ENCODE measurements at places on chromosomes 16 and 17.

GRCh38 chr16:19888834-19889233, 4.2 kb upstream of the GPRC5B start:
- DNase-seq, result no peak

DNA sequence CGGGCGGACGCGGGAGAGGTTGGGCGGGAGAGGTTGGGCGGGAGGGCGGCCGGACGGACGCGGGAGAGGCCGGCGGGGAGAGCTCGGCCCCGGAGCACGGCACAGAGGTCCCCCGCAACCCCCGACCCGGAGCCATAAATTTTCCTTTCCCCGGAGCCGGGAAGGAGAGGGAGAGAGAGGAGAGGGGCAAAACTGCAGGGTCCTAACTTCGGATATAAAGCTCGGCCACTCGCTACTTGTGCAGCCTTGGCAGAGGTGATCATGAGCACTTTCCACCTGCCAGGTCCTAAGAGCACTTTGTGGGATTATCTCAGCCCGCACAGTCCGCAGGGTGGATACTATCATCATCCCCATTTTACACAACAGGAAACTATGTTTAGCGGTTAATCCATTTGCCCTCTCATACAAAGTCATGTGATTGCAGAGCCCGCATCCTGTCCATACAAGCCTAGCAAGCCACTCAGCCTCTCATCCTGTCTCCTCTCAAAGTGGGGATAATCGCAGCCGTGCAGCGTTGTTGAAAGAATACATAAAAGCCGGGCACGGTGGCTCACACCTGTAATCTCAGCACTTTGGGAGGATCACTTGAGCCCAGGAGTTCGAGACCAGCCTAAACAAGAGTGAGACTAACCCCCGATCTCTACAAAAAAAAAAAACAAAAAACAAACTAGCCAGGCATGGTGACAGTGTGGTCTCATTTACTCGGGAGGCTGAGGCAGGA, 780 bp upstream of the DCAKD start:
- DNase-seq, result peak; percentile 9

DNA sequence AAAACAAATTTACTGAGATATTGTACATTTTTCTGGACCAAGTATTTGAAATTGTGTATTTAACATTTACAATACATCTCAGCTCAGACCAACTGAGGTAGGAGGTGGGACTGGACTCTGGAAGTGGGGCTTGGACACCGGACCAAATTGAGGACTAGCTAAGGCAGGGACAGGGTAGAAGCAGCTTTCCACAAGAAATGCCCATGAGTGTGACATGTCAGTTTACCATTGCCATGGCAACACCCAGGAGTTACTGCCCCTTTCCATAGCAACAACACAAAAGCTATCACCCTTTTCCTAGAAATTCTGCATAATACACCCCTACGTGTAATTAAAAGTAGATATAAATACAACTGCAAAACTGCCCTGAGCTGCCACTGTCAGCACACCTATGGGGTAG, 191.5 kb upstream of the ASIC2 start:
- DNase-seq, result no peak

DNA sequence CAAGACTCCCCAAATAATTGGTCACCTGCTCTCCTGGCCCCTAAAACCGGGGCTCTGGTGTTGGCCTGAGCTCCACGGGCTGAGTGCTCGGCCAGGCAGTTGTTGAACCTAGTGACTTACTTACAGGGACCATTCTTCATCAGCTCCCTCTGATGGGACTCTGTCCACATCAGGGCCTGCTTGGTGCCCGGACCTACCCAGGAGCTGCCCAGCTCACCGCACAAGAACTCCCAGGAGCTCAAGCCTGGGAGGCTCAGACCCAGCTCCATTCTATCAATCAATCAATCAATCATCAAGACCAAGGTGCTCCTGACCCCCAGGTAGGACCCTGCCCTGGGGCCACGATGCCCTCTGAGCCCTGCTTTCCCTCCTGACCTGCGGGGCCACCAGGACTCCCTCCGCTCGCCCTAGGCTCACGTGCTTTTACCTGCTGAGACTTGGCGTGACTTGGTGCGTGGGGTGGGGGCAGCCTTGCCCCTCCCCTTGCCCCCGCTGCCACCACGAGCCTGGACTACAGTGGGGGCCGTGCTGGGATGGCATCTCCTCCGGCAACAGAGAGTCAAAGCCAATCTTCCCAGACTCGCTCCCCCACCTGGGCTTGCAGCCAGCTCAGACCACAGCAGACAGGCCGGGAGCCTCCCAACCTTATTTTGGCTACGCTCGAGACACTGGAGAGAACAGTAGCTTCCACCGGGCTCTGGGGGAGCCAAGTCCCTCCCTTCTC, 15.7 kb downstream of the IL34 start:
- no peak for DNase-seq

DNA sequence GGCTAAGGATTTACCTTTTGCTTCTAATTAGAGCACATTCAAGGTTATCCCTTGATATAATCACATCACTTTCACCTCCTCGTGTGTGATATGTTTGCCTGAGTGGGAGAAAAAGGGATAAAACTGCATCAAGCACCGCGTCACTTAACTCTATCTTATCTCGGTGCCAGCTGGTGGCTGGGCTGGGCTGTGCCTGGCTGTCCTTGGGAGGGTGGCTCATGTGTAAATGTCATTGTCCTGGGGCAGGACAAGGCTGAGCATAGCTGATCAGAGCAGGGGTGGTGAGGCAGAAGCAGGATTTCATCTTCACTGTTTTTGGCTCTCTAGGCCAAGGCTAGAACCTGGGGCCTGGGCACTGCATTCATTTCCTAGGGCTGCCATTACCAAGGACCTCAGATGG, 105.3 kb downstream of the RAP1GAP2 start:
- DNase-seq, result no peak

DNA sequence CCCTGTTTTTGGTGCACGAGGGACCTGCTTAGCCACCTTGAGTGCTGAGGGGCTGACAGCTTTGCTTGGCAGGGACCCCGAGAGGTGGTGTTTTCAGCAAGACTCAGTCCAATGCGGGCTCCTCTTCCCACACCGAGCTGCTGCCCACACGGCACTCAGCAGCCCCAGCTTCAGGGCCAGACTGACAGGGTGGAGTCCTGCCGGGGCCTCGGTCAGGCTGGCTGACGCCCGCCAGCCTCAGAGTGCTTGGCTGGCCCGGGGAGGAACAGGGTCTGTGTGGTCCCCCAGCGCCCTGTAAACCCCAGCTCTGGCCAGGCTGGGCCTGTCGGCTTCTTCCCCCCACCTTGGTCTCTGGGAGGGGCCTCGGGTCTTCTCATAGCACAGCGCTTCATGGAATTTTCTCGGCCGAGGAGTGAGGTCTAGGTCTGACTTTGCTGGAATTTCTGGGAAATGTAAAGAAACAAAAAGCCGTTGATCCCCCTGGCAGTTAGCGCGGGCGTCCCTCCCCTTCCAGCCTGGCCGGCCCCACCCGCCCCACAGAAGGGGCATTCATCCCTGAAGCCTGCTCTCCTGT, 2.6 kb downstream of the SOX8 start:
- no peak for DNase-seq

DNA sequence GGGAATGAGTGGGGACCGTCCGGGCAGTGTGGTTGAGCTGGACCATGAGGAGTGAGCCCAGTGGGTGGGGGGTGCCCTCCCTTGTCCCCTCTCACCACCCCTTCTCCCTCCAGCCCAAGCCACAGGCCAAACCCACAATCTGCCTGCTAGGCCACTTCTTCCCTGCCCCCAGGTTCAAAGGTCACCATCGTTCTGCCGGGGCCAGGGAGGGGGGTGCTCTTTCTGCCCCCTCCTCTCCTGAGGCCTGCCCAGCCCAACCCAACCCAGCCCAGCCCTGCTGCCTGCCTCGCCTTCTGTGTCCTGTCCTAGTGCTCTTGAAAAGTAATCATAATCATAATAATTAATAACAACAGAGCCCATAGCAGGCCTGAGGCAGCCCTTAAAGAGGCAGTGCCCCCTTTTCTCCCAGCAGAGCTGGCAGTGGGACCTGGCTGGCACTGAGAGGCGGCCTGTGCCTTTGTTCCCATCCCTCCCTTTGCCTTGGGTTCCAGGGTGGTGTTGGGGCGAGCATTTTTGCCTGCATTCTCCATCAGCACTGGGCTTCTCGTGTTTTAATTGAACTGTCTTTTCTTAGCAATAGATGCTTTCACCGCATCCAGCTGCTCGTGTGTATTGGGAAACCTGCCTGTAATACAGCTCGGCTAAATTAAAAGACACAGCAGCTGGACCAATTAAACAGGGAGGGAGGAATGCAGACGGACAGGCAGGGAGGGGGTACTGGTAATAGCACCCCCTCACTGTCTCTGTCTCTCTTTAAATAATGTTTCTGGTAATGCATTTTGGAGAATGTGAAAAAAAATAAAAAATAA, 46.8 kb downstream of the SREBF1 start:
- DNase-seq, result no peak

DNA sequence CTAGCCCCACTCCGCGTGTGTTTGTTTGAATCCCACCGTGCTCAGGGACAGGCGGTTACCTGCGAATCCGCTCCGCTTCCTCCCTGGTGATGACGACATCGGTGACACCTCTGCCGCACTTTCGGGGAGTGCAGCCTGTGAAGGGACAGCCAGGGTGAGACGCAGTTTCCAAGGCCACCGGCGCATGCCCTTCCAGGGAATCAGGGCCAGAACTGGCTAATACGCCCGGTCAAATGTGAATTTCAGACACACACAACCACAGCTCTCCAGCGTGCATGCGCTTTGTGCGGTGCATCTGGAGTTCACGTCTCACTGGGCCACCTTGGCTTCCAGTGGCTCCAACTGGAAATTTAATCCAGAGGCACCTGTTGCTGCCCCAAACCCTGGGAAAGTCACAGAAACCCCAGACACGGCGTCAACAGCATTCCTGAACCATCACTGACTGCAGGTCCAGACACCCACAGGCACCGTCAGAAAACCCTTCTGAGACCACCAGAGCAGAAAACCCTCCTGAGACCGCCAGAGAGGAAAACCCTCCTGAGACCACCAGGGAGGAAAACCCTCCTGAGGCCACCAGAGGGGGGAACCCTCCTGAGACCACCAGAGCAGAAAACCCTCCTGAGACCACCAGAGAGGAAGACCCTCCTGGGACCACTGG, 6.6 kb upstream of the HEXD start:
- DNase-seq, result no peak

Measured in CD4-positive, alpha-beta T cell treated with Interferon gamma for 1 hour (primary cell).